ENCODE measurements at places on chromosomes 6 and 20.

DNA sequence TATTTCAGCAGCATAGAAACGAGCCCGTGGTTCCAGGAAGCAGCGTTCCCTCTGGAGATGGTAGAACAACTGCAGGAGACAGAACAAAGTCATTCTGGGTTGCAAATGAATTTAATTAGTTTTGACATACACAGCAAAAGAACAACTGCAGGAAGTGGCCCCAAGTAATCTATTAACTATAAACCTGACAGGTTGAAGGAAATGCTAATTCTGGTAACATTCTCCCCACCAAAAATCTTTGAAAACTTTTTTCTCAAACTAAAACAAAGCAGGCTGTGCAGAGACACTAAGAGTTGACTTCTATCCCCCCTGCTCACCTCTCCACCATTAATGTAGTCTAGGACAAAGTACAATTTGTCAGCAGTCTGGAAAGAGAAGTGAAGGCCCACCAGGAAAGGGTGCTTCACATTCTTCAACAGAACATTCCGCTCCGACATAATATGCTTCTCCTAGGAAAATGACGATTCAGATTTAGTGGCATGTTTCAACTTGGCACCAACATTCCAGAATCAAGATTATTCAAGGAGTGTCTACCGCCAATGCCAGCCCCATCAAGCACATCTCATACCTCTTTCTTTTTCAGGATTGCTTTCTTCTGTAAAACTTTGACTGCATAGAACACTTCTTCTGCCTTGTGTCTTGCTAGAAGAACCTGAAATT, 120.4 kb upstream of the SLC2A12 start:
- DNase-seq: no peak

DNA sequence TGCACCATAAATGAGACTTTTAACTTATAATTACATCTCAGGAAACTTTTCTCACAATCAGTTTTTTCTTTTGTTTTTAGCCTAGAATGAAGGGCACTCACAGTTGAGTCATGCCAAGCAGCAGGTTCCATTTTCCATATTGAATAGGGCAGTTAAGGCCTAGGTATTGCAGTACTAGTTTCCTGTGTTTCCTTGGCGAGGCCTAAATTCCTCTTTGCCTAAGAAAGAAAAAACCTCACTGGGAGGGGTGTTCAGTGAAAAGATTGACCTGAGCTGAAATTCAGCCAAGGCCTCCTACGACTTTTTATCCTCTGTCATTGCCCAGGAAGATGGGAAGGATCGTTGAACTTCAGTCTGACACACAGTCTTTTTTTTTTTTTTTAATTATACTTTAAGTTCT, 85.5 kb downstream of the IMPG1 start:
- DNase-seq: no peak

- no peak for DNase-seq
These were observed 44.8 kb downstream of the MRAP2 start for GRCh38 chr6:84078335-84078734.

DNA sequence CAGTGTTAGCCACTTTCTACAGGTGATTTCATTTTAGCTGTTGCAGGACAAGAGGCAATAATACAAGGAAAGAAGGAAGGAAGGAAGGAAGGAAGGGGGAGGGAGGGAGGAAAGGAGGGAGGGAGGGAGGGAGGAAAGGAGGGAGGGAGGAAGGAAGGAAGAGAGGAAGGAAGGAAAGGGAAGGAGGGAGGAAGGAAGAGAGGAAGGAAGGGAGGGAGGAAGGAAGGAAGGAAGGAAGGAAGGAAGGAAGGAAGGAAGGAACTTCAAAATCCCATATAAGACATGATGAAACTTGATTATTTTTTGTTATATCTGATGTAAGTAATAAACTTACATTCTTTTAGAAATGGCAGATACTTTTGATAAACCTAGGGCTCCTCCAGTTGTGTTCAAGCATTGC, 83.6 kb downstream of the TFAP2B start:
- no peak for DNase-seq

DNA sequence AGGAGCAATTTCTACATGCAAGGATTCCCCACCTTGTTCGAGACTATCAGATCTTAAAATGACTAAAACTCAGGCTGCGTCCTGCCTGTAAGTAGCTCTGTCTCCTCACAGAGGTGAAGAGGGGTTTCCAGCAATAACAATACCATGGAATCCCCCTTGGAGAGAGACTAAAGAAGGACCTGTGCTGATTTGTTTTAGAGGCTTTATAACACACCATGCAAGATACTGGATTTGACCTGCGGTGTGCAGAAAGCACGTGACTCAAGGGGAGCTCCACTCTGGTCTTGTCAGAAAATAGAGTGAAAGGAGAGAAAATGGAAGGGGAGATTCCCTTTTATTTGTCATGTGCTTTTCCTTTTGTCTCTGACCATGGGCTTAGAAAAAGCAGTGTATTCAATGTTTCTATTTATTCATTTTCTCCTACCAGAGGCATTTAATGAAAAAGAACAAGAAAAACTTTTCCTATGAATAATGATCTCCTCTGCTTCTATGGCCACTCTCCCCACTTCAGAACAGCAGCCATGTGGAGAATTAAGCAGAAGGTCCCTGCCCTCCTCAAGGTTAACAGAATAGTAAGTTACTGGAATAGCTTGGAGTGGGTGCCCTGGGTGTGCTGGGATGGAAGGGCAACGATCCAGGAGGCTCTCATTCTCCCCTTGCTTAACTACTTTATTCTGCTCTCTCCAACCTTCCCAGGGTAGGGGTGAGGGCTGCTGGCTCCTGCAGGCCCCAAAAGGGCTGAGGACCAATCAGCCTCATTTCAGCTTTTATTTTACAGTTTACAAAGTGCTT, 19.2 kb upstream of the MRPS10 start:
- DNase-seq: no peak

DNA sequence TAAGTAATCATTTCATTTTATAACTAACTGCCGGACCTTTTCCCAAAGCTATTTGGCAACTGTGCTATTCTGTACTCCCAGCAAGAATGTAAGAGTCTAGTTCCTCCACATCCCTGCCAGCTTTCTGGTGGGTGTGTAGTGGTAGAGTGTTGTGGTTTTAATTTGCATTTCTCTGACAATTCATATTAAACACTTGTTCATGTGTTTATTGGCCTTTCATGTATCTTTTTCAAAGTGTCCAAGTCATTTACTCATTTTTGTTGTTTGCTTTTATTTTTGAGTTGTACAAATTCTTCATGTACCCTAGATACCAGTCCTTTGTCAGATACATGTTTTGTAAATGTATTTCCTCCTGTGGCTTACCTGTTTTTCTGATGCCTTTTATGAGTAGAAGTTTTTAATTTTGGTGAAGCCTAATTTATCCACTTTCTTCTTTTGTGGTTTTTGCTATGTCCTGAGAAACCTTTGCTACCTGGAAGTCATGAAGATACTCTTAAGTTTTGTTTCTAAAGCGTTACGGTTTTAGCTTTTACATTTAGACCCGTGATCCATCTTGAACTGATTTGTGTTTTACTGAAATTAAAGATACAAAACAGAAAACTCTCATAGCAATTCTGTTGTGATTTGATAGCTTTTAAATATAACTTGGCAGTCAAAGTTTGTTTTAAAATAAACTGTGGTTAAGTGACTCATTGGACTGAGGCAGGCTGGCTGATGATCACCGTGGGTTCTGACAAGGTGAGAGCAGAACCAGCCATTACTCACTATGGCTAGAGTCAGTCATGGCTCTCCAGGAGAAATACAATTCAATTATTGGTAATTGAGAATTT, 8.0 kb downstream of the MYLIP start:
- peak; percentile 82 for DNase-seq

DNA sequence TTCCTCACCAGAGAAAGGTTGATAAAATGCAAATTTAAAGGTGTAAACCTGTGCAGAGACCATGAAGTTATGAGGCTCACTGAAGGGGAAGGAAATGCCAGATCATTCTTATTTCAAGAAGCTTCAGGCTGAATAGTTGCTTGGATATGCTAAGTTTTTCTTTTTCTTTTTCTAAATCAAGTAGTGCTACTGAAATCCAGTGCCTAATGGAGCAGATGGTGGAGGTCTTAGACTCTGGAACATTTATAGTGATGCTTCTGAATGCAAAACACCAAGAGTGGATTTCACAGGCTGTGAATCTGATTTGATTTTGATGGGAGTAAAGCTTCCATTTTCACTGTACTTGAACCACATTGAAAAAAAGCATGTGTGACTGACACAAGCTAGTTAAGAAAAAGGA, 151.2 kb upstream of the BEND3 start:
- DNase-seq: no peak

GRCh38 chr20:13141546-13141945, 79.5 kb upstream of the ISM1 start:
- DNase-seq: no peak

DNA sequence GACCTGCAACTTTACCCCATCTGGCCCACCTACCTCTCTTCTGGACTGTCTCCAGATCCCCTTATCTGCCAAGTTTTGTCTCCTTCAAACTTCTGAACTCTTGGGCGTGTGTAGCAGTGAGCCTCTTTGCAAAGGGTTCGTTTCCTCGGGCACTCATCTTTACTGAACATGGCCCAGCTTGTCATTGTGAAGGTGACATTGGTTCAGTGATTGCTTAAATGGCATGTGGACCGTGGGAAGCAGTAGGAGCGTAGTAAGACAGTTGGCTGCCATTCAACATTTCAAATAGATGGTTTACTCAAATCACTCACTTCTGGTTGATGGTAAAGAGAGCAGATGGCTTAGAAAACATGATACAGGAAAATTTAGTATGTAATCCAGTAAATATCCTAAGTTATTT, 34.8 kb upstream of the KIF25 start:
- DNase-seq: no peak

GRCh38 chr6:76682842-76683241, 610.4 kb upstream of the IMPG1 start:
- DNase-seq: no peak

DNA sequence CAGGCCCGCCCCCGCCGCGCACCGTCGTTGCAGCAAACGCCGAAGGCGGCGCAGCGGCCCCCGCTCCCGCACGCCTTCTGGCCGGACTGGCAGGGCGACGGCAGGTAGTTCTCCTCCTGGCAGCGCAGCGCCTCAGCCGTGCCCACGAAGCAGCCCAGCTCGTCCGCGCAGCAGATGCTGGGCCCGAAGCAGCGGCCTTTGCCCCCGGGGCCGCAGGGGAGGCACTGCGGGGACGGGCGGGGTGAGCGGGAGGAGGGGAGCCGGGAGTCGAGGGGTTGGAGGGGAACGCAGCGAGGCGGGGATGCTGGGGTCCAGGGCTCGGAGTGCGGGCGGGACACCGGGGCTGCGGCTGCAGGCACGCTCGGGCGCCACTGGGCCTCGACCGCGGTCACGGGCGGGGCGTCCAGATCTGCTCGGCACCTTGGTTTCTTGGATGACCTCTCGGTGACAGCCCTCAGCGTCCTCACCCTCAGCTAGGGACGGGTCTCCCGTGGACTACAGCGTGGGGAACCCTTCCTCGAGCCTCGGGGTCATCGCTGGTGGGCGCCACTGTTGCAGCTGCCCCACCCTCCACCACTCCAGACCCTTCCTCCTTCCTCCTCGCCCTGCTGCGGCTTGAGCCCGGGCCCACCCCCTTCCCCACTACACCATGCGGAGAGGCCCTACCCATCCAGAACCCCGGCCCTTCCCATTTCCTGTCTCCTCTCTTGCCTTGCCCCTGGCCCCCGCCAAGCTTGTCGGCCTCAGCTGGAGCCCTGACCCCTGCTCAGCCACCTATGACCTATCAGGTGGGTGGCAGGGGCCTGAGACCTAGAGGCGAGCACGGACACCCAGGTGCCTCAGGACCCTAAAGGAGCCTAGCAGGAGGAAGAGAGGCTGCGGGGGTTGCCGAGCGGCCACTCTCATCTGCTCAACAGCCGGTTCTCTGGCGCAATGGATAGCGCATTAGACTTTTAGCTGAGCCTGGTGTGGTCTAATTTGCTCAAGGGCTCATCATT, 1.3 kb downstream of the AVP start:
- no peak for DNase-seq

DNA sequence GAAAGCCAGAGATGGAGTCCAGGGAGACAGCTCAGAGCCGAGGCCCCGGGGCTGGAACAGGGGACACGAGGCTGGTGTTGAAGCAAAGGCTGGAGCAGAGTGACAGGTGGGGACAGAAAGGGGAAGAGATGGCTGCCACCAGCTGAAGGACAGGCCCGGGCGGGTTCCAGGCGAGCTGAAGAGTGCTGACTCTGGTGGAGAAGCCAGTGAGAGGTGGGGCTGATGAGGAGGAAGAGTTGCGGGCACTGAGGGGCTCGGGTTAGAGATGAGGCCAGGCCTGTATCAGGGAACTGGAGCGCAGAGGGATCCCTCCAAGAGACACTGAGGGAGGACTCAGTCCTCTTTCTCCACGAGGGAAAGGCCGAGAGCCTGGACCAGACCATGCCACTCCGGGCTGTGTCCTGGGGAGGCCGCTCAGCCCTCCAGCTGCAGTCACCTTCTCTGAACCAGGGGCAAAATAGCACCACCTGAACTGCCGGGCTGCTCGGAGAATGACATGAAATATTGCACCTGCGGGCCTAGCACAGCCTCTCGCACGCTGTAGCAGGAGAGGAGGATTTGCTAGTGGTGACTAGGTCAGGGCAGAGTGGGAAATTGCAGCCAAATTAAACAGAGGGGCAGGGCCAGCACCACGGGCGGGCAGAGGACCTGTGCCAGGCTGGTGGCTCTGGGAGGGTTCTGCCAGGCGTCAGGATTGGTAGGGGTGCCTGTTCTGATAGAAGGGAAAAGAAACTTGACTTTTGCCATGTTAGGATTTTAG, 175.9 kb downstream of the ZDHHC14 start:
- no peak for DNase-seq

DNA sequence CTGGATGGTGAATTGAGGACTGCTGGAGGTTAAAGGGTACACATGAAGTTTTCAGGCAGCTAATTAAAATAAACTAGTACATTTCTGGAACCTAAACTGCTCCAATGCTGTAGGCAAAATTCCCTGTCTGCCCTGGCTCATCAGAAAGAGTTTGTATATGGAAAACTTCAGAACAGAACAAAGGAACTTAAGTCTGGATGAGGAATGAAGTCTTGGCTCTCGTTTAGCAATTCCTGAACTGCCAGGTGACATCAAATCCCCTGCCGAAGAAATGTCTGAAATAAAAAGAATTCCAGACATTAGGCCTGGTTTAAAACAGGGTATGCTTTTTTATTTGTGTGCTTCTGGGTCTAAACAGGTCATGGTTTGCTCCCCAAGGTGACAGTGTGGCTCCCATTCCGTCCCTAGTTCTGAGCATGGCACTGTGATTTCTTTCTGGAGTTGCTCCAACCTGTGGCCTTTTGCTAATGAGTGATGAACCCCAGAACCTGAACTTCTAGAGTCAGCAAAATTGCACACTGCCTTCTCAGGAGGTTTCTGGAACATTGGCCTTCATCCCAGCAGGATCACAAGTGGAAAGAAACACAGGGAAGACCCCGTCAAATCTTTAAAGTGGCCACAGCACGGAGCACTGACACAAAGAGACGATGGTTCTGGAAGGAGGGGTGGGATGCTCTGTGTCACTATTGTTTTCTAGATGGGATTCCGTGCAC, 129.4 kb upstream of the NAA20 start:
- DNase-seq: no peak

DNA sequence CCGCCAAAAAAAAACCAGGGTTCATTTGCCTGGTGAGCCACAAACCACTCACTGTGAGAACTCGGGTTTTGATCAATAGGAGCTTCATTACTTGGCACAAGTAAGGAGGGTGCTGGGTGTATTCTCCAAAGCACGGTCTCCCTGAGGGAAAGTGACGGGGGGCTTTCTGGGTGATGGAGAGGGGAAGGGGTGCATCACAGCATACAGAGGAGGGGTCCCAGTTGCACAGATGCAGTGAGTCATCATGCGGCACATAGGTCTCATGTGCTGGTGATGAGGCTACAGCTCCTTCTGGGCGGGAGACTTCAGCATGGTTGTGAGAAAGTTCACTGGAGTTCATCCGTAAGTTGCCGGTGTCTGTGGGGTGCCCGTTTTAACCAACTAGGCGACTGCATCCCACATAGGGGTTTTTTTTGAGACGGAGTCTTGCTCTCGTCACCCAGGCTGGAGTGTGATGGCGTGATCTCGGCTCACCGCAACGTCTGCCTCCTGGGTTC, 36.2 kb downstream of the SUN5 start:
- DNase-seq: no peak
